ENCODE measurements at places on chromosomes 1 and 21.
A peak's percentile ranks its signal among the peaks of the same experiment; 100 is the strongest.

GRCh38 chr1:23670709-23671108, 20.9 kb upstream of the RPL11 start:
- no peak for DNase-seq

GRCh38 chr1:12760256-12760795, 13.2 kb upstream of the PRAMEF12 start:
- no peak for DNase-seq

- DNase-seq: no peak
Measured at GRCh38 chr1:5962265-5963105, 29.7 kb downstream of the NPHP4 start.

- no peak for DNase-seq
Measured at GRCh38 chr1:12462586-12462985, 155.4 kb downstream of the DHRS3 start.

DNA sequence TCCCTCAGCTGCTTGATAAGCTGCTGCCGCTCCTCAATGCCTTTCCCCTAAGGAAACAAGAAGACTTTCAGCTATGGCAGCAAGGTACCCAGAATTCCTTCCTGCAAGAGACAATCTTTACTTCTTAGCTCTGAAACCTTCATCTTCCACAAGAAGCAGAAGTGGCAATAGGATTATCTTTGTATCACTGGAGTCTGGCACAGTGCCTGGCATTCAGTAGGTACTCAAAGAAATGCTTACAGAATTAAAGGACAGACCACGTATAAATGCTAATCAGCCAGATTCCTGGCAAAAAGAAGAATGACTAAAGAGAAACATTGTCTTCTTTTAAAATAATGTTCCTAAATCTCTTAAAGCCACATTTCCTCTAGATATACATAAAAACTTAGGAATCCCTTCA, 43.7 kb downstream of the SLC27A3 start:
- no peak for DNase-seq

- DNase-seq: no peak
Measured at GRCh38 chr1:229461032-229461668, 27.3 kb upstream of the ACTA1 start.

GRCh38 chr1:15290382-15290781, 43.4 kb downstream of the FHAD1 start:
- no peak for DNase-seq

DNA sequence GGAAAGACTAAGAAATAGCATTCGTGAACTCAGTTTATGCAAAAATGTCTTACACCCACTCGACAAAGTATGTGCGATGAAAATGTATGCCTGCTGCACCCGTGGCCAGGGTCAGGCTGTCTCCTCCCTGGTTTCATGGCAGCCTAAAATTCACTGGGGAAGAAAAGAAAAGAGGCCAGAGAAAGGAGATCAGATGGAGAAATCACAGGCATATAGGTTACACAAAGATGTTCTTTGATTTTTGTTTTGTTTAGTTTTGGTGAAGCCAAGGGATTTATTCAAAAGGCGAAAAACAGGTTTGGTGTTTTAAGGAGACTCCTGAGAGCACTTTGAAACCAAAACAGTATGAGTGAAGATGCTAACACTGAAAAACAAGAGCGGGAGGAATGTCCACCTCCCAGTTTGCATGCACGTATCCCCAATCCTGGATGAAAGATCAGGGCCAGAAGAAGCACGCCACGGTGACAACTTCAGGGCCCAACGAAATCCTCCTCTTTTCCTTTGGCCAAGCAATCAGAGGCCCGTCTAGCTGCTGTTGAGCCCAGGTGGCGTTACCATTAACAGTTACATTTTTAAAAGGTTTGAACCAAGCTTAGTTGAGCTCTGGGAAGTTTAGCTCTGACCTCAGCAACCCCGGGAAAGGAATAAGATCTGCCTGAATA, 992 bp upstream of the SSX2IP start:
- no peak for DNase-seq

- DNase-seq: peak; percentile 90
Measured at GRCh38 chr21:38993561-38993960, 187.8 kb downstream of the ETS2 start.

DNA sequence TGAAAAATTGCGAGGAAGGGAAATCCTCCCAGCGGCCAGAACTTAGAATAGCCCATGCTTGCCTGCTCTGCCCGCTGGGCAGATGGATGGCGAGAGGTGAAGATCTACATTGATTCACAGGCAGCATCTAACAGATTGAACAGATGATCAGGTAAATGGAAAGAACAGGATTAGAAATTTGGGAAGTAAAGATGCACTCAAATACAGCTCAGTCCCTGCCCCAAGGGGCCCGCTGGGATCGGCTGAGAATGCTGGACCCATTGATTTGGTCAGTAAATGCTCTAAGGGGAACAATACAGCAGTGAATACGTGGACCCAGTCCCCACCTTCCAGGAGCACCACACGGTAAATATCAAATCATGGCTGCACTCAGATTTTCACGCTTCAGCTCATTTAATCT, 248.2 kb downstream of the MATN1 start:
- DNase-seq: no peak

GRCh38 chr21:33234635-33235520, 5.1 kb downstream of the IFNAR2 start:
- DNase-seq: no peak

- no peak for DNase-seq
Measured at GRCh38 chr1:78044796-78045562, 787 bp upstream of the GIPC2 start.

DNA sequence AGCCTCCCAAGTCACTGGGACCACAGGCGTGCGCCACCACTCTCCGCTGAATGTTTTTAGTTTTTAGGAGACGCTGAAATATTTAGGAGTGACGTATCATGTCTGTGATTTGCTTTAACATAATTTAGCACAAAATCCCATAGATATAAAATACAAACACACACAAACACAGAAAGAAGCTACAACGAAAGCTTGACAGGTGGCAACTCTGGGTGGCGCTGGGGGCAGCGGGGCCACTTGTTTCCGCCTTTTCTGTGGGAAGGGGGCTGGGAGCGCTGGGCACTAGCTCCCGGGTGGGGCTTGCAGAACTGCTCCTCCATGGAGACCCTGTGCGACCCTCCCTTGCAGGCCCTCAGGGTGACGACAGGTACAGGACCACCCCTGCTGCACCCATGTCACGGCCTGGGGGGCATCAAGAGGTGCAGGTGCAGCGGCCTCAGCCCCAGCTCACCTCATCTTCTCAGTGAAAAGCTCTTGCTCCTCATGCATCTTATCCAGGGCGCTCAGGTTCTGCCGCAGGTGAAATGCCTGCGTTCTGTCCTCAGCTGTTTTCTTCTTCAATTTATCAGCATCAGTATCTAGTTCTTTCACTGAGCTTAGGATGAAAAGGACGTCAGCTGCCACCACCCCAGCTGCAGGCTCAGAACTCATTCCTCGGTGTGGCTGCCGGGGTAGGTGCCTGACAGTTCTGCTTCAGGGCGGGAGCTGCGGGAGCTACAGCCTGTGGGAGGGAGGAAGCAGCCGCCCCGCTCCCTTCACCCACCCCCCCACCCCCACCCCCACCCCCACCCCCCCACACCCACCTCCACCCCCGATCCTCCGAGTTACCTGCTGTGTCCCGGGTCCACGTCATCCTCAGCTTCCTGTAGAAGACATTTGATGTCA, 15.3 kb downstream of the CFAP74 start:
- DNase-seq: no peak

DNA sequence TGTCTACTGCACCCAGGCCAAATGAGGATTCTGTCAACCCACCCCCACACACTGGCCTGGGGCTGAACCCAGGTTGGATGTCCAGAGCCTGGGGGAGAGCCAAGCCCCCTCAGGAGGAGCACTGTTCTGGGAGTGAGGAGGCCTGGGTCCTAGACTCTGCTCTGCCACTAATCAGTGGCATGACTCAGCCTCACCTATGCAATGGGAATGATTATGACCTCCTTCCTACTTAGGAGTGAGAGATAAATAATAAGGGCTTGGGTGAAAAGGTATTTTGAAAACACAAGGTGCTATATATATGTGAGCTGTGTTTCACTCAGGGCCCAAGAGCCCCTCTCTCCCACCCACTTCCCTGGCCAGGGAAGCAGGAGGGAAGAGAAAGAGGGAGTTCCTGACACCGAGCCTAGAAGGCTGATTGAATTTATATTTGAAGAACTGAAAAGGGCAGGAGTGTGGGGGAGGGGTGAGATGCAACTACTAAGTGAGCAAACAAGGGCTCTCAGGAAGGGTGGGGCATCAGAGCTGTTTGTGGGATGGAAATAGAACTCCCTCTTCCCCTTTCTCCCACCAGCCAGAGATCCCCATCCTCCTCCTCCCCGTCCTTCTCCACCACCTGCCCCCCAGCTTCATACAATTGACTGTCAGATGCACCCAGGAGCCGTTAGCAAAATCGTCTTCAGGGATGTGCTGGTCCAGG, 8.2 kb downstream of the IGSF9 start:
- no peak for DNase-seq

- peak; percentile 49 for DNase-seq
Measured at GRCh38 chr1:85128316-85128715, 72.5 kb downstream of the SYDE2 start.

- DNase-seq: no peak
Measured at GRCh38 chr1:61904354-61904753, 162.1 kb downstream of the PATJ start.

DNA sequence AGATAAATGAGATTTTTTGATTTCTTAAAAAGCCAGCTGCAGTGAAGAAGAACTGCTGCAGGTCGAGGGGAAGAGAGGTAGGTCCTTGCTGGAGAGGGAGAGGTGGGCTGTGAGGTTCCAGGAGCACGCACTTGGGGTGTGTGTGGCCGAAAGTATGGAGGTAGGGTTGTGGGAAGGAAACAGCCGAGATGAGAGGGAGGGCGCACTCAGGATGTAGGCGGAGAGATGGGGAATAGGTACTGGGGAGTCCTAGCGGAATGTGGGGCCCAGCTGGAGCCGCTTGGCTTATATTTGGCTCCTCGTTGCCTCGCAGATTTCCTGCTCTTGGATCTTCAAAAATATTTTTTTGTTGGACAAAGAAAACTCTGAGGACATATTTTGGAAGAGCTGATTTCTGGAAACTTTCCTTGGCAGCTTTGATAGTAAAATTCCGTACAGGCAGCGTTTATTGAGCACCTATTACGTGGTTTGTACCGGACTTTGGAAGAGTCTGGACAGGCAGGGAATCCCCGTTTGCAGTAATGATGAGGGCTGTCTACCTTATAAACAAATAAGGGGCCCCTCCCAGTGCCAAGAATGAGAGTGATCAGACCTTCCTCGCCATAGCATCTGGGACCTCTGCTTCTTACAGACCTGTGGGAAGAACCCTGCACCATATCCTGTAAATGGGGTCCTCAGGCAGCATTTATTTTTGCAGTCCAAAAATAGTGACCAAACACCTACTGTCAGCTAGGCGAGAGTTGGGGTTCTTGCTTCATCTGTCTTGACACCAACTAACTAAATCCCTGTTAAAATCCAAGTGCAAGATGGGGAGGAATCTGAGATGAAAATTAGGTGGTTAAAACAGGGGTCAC, 1.5 kb downstream of the LRRC8D start:
- no peak for DNase-seq

- DNase-seq: no peak
Measured at GRCh38 chr1:229127301-229127700, 143.6 kb upstream of the RAB4A start.

GRCh38 chr1:214216779-214217178, 64.2 kb upstream of the SMYD2 start:
- no peak for DNase-seq

- no peak for DNase-seq
Measured at GRCh38 chr1:42163536-42164503, 725 bp downstream of the GUCA2A start.

- no peak for DNase-seq
Measured at GRCh38 chr1:180269645-180270529, 39.8 kb downstream of the LHX4 start.

- DNase-seq: peak; percentile 10
Measured at GRCh38 chr1:32701421-32701911, 1.1 kb downstream of the SYNC start.

DNA sequence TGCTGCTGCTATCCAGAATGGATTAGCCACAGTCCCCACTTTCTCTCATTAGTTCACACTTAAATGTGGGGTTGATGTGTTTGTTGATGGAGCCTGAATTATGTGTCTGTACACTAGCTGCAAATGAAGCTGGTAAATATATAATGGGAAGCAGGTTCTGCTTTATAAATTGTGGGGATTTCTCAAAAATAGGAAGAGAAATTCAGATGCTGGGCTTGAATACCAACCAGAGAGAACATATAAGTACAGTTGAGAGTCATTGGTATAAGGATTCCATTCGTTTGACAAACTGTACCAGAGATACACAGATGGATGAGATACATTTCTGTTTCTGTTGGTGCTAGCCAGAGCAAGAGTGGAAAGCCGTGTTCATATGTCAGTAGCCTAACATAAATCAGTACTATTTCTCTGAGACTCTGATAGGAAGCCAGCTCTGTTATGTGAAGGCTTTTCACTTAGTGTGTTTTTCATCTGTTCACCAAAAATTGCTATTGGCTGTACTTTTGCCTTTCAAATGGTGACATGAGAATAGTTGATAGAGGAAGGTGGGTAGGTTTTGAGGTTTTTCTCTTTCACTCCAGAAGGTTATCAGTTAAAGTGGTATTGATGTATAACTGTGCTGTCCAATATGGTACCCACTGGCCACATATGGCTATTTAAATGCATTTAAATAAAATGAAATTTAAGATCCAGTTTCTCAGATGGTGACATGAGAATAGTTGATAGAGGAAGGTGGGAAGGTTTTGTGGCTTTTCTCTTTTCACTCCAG, 15.6 kb downstream of the SMG7 start:
- DNase-seq: no peak

DNA sequence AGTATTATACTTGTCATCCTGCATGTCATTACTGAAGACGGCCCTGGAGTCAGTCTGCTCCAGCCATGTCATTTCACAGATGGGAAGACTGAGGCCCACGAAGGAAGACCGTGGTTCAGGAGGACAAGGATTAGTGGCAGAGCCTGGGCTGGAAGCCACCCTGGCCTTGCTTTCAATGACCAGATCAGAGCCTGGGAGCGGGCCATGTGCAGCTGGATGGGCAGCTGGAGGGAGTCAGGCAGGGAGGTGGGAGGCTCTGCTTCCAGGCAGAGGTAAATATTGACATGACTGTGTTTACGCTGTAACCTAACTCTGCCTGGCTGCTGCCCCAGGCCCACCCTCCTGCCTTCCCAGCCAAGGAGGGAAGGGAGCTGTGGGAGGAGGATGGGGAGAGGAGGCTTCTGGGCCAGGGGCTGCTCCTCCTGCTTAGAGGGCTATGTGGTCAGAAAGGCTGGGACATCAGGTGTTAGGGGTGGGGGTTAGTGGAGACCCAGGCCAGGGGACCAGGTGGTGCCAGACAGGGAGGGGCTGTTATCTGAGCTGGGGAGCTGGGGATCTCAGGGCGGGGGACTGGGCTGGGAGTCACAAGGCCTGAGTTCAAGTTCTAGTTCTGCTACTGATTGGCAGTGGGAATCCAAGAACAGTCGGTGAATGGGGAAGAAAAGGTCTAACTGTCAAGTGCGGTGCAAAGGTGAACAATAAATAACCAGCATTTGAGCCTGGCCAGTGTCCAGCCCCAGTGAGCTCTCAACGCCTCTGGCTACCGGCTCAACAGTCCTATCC, 48.5 kb upstream of the ECE1 start:
- no peak for DNase-seq

GRCh38 chr1:22375601-22376000, 76.0 kb upstream of the ZBTB40 start:
- peak; percentile 35 for DNase-seq

- no peak for DNase-seq
Measured at GRCh38 chr21:38205940-38206339, 50.9 kb upstream of the KCNJ15 start.

All from AG08395 (cell line).